ENCODE measurements at places on chromosomes 2 and 18.

- no peak for DNase-seq
Measured at GRCh38 chr2:143026411-143027054, 102.7 kb upstream of the ARHGAP15 start.

DNA sequence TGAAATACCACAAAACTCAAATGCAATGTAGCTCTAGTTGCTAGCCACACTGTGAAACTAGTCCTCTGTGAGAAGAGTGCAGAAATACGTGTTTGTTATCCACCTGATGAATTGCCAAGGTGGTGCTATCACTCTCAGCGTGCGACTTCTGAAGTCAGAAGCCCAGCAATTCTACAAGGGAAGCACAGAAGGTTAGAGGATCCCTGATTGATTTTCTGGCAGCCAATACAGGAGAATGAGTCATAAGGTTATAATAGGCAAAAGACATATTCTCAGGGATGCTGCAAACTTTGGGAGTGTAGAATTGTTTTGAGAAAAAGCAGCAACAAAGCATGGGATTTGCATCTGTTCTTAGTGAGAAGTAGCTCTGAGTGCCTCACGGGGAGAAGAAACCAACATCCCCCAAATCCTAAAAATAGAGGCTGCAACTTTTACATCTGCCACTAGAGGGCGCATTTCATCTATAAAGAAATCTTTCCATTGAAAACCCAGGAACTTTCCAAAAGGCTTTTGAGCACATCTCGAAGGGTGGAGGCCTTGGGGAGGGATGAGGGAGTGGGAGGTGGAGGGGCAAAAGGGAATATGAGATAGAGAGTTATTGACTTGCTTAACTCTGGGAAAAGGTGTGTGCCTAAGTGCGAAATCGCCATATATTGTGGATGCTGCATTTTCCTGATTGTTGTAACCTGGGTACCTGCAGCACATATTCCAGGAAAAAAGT is 78.0 kb downstream of the TMEM182 start:
- peak; percentile 16 for DNase-seq

- DNase-seq: no peak
Measured at GRCh38 chr2:64359171-64359891, 94.6 kb upstream of the LGALSL start.

DNA sequence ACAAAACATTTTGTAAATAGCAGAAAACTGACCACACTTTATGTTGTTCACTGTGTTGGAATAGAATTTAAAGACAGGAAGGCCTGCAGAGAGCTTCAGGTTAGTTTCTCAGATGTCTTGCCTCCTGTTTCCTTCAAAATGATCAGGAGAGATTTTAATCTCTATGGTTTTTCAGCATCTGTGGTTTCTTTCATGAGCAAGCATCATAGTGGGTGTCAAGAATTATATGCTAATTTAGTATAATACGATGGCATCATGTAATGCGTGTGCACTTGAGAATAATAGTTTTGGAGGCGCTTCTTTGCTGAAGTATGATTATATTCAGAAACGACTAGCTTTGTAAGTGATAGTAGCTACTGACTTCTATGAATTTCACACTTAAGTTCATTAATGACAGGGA is 149.9 kb downstream of the PLCL1 start:
- DNase-seq: no peak

DNA sequence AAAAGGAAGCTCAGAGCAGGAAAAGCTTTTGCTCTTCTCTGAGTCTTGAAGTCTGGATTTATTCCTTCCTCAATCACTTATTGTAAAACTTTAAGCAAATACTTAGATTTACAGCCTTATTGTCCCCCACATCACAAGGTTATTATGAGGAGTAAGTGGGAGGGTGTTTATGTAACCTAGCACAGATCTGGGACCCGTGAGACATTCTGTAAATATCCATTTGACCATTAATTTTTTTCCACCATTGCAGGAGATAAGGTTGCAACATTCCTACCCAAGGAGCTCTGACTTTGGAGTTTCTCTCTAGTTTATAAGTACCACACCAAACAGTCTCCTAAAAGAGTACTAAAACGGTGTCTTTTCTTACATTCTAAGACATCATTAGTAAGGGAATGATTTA is 52.1 kb upstream of the CTIF start:
- DNase-seq: no peak

DNA sequence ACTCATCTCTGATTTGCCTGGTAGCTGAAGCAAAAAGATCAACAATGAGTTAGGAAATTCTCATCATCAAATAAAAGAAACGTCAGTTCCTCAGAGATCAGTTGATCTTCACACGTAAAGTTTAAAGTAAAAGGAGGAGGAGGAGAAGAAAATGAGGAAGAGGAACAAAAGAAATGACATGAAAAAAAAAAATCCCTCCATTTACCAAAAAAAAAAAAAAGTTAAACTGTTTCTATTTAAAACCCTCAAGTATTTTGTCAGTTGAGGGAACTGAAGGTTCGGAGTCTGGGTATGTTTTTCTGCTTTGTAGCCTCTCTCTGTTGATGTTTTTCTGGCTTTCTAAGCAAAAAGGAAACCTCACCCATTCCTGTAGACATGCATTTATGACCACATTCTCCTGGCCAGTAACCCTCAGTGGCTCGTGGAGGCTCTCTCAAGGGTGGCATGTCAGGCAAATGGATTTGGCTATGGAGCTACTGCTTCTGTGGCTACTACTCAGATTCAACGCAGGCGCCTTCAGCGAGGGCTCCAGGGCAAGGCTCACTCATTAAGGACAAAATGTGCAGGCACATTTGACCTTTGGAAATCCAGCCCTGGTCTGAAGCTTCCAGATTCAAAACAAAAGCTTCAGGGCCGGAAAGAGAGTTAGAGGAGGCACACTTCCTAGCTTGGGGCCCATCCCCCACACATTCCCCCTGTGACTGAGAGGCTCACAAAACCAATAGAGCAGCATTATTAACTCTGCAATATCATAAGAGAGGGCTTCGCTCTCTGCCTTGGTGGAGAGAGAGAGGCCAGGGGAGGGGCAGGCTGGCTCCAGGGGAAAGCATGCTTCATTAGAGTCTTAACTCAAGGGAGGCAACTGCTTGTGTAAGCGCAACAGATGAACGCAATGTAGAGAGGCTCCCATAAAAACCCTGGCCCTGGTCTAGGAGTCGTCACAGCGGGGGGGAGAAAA is 22.3 kb downstream of the KLF7 start:
- DNase-seq: no peak

DNA sequence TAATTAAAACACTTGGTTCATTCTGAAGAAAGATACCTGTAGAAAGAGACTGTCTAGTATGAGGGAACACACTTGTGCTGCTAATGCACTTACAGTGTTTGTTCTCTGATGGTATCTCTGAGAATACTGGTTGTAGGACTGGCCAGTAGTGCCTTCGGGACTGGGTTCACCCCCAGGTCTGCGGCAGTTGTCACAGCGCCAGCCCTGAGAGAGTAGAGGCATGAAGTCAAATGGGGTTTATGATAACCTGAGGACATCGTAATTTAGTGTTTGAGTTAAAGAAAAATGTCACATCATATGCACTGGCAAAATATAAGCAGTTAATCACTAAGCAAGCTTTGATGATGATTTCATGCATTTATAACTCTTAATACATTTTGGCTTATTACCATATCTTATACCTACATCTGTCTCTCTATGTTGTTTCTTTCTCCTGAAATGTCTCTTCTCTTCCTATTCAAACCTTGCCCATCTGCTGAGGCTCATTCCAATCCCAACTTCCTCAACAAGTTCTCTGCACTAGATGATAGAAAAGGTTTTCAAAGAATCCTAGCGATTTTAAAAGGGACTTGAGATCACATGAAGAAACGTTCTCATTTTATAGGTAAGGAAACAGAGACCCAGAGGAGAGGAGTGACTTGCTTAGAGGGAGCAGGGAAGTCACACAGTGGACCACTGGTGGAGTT is 50.2 kb downstream of the ATIC start:
- no peak for DNase-seq

DNA sequence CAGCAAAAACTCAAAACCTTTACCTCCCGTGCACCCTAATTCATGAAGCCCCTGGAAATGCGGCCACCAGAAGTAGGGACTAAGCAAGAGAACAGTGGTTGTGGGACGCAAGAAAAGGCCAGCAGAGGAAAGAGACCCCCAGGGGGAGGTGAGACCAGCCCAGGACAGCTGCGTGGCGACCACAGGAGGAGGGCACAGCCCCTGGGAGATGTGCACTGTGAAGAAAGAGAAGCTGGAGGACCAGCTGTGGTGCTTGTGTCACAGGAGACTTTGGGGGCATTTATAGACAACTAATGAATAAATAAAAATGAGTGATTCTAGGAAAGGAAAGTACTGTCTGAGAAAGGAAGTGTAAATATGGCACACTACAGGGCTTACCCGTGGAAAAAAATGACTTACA is 263.8 kb downstream of the EIPR1 start:
- no peak for DNase-seq

GRCh38 chr2:197600306-197600705 is 75.1 kb downstream of the RFTN2 start:
- no peak for DNase-seq

- DNase-seq: no peak
Measured at GRCh38 chr2:165113414-165113813, 90.4 kb downstream of the SCN3A start.

DNA sequence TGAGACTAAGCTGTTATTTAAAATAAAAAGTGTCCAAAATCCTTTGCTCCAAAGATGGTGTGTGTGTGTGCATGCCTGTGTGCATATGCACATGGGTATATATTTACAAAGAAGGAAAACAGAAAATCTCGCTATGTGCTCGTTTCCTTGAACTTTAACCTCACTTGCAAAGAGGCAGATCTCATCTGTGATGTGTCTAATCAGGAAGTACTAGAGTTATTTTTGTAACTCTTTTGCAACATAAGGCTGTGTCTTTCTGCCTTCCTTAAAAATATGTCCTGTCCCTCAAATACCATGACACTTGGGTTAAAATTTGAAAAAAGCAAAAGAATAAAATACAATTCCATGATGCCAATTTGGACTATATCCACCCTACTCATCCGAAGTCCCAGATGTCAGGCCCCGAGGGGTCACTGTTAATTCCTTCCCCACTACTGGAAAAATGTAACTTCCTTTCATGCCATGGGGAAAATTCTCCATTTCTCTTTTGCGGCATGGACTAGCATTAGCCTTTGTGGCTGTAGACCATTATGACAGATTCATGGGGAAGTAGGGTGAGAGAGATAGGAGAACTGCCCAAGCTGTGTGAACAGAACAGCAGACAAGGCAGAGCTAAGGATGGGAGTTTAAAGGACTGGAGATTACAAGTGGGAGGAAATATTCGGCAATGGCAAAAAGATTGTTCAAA is 191.3 kb downstream of the MYO1B start:
- DNase-seq: no peak

- DNase-seq: no peak
Measured at GRCh38 chr2:80420530-80421208, 116.1 kb upstream of the LRRTM1 start.

DNA sequence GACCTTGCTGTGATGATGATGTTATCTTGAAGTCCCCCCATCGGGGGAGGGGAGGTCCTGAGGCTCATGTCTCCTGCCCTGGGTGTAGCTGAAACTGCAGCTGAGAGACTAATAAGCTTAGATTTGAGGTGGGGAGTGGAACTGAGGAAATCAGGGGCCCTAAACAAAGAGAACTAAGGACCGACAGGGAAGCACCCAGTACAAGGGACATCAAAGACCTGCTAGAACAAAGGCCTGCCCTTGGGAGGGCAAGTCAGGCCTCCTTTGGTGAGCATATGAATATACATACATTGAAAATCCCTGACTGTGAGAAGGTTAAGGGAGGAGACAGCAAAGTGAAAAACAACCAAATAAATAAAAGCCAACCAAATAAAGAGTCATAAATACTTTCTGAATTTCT is 1132.5 kb upstream of the CELF4 start:
- DNase-seq: no peak

DNA sequence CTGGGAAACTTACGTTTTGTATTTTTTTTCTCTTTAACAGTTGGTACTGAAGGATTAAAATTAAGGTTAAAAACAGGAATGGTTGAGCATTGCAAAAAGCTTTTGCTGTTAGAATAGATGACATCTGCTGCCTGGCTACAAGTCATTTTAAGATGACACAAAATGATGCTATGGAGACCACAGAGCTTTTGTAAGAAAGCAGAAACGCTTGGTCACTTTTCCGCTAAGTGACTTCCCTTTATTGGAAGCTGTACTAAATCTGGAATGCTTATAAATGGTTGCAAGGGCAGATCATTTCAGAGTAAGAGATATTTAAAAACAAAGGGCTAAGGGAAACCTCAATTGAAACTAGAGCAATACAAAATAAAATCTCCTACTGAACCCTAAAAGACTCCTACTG is 544.0 kb downstream of the STK39 start:
- DNase-seq: no peak

- DNase-seq: no peak
Measured at GRCh38 chr2:32627441-32627813, 423 bp upstream of the TTC27 start.

DNA sequence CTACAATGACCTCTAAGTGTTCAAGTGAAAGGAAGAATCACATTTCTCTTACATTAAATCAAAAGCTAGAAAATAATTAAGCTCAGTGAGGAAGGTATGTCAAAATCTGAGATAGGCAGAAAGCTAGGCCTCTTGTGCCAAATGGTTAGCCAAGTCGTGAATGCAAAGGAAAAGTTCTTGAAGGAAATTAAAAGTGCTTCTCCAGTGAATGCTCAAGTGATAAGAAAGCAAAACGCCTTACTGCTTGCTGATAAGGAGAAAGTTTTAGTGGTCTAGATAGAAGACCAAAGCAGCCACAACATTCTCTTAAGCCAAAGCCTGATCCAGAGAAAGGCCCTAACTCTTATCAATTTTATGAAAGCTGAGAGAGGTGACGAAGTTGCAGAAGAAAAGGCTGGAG is 932.3 kb upstream of the ACVR2A start:
- no peak for DNase-seq

DNA sequence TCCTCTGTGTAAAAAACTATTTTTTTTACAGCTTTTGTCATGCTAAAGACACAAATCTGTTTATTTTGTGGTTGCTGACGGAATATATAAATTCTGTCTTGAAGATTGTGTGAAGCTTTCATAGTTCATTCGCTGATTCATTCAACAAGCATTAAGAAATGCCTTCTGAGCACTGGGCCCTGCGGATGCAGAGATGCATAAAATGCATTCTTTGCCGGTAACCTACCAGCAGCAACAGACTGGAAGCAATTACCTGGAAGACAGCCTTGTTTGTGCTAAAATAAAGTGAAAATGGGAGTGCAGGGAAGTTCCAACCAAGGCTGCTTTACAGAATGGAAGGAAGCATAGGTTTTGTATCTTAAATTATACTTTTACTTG is 119.7 kb downstream of the PMAIP1 start:
- no peak for DNase-seq

DNA sequence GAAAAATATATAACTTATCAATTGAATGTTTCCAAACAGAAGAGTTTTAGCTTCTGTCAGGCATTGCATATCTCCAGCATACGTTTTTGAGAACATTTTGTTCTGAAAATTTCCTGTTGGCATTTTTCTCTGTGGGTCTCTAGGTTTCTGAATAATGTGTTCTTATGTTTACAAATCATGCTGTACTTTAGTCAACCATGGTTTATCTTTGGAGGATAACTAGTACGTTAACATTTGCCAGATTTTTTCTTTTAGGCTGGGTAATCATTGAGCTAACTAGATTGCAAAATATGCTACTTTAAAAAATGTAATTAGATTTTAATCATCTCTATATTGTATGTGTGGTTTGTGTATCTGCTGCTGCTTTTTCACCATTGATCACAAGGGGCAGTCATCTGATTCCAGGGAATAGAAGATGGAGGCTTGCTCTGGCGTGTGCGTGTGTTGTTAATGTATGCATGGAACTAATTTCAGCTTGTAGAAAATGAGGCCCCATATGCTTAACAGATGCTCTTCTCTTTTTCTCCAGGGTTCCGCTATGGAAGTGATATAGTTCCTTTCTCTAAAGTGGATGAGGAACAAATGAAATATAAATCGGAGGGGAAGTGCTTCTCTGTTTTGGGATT is 21.3 kb downstream of the XRCC5 start:
- no peak for DNase-seq
